ENCODE measurements at places on chromosomes 1 and 21.

- DNase-seq: no peak
Measured at GRCh38 chr1:77463216-77463615, 181.4 kb downstream of the AK5 start.

GRCh38 chr21:42248783-42249597, 30.1 kb downstream of the ABCG1 start:
- DNase-seq: no peak

DNA sequence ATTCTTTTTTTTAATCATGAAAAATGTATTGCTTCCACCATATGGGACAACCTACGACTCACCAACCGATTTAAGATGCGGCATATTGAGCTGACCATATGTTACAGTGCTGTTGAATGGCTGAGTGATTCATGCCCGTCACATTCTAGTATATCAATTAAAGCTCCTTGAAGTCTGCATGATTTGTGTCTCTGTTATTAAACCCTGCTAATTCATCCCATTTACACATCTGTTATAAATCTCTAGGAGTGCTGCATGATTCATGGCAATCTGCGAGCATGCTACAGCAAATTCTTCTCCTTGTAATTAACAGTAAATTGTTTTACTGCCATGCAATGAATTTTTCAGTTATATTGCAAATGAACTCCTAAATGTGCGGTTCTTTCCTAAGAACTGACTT, 239.8 kb downstream of the USH2A start:
- DNase-seq: peak; percentile 51

DNA sequence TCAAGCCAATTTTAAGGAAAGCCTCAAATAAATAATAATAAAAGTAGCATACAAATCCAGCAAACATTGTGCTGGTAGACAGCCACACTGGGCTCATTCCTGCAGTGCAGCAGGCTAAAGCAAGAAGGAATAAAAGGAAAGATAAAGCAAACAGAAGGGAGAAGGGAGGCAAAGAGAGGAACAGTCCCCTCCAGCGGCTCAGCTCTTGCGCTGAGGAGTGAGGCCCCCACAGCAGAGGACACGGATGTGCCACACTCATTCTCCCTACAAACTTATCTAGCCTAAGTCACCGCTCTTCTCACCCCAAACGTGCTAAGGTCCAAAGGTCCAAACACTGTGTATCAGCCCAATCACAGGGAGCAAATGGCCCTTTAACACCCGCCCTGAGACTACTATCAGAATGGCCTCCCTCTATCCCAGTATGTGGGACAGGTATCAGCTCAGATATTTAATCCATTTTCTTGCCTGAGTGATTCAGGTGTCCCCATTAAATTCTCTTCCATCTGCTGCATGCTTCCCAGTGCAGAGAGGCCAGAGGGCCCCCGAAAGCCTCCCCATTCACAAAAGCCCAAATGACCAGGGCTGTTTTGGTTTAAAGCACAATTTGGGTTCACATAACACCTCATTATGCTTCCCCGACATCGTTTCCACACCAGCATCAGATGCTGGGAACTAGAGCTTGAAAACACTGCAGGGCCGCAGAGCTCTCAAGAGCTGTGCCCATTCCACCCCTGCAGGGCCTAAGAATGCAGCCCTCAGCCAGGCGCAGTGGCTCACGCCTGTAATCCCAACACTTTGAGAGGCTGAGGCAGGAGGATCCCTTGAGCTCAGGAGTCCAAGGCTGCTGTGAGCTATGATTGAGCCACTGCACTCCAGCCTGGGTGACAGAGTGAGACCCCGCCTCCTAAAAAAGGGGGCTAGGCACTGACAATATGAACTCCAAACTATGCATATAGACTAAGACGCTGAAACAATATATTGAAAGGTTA, 17.8 kb downstream of the CAPZB start:
- DNase-seq: no peak

DNA sequence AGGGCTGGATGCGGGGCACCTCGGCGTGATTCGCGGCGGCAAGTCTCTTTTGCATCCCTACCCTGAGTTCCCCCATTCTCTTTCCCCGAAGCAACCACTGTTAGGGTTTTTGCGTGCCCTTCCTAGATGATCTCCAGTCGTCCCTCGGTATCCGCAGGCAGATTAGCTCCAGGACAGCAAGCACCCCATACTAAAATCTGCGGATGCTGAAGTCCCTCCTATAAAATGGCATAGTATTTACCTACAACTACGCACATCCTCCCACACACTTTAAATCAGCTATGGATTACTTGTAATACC, 22.8 kb upstream of the CFAP126 start:
- DNase-seq: no peak

GRCh38 chr21:27572696-27573095, 605.8 kb upstream of the ADAMTS5 start:
- peak; percentile 82 for DNase-seq

- no peak for DNase-seq
Measured at GRCh38 chr21:28877318-28877884, 115.3 kb downstream of the LTN1 start.

DNA sequence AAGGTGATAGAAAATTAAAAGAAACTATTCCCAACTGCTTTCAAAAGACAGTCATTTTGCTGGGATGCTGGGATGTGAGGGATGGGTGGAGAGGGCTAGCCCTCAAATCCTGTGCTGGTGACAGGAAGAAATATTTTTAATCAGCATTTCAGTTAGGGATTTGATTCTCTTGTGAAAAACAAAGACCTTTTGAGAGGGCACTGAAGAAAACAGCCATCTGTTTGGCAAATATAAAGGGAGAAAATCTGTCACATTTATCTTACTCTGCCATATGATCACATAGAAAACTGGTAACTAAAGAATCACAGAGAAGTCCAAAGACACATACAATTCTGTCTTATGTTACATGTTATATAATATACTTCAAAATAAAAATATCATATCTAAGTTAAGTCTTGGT, 12.3 kb downstream of the STXBP3 start:
- DNase-seq: no peak

DNA sequence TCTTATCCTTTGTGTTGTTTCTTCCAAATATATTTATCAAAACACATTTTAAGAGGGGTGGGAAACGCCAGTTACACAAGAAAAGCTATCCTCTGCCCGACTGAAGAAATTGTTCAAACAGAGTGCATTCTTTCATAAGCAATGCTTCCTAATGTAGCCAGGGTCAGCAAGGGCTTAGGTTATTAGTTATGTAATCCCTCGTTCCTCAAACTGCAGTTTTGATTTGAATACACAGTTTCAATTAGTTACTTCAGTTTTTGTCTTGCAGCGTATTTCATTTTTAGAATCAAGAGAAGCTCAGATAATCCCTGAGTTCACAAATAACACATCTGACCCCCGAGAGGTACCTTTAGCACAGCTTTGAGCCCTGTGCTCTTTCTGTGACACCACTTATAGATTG, 141.7 kb upstream of the NRIP1 start:
- no peak for DNase-seq

DNA sequence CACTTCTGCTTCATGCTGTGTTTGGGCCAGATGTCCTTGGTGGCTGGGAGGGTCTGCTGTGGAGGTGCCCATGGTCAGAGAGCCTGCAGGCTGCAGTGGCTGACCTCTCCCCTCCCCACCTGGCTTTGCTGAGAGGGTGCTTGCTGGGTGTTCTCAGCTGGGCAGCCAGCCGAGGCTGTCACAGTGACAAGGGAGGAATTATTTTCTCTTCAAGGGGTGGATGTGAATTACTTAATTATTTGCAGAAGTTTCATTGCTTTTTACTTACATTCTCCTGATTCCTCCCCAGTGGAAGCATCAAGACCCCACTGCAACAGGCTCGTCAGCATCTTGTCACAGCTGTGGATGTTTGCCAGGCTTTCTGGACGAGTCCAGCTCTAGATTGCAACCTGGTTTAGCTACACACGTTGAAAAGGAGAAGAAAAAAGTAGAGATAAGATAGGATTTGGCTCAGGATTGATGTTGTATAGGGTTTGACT, 70.3 kb downstream of the GALNT2 start:
- no peak for DNase-seq

DNA sequence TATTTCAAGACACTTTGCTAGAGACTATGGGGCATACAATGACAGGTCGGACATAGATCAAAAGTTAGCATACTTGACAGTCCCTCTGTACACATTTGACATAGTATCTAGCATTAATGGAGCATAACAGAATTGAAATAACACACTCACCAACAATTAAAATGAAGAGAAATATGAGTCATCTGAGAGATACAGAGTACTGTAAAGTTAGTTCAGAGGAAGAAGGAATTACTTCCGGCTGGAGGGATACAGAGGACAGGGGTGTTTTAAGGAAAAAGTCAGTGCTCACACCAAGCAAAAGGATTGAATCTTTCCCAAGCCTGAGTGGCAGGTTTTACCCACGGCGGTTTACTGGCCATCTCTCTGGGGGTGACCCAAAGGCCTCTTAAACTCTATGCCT, 2.4 kb downstream of the ZMYND12 start:
- DNase-seq: no peak

DNA sequence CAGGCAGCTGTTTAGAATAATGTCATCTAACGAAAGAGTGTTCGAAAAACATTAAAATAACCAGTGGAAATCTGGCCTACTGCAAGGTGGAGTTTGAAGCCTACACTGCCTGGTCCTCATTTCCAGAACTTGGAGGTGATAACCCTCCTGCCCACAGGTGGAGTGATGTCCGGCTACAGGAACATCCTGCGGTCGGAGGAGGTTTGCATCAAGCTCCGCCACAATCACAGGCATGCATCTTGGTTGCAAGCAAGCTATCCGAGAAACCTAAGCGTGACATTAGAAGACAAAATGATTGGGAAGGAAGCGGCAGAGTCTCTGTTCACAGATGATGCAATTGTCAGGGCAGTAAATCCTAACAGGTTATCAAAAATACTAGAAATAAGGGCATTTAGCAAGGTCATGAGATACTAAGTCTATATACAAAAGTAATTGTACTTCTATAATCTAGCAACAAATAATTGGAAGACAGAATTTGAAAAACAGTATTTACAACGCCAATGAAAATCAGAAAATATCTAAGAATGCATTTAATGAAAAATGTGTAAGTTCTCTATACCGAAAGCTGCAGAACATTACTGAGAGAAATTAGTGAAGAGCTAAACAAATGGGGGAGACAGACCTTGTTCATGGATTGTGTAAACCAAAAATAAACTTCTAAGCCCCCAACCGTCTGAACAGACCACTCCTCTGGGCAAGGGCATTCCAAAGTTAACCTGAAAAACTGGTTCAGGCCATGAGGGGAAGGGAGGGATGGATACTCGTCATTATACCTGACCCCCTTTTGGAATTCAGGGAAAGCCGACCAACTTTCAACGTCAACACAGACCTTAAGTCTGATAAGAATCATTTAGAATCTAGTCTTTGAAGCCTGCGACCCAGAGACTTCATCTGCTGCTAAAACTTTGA, 4.7 kb upstream of the SLC19A1 start:
- DNase-seq: no peak

DNA sequence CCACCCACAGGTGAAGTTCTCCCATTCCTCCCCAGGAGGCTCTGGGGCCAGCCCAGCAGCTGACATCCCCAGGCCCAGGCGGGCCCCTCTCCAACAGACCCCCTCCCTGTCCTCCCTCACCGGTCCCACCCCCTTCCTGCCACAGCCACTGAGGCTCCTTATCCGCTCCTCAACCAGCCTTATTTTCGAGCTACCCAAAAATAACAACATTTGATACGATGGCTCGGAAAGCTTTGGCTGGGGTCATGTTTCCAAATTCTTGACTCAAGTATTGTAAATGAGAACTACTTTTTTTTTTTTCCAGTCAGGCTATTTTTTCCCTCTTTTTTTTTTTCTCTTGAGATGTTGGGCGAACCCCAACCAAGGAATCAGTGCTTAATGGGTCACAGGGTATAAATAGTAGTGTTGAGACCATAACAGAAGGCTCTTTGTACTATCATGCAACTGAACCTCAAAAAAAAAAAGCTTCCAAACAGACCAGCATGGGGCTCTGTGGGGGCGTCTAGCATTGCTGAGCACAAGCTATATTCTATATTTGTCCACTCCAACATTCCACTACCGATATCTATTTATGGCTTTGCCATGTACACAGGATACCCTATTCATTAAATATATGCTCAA, 27.2 kb downstream of the IRF2BP2 start:
- DNase-seq: no peak

- DNase-seq: no peak
Measured at GRCh38 chr1:71417421-71417820, 336.6 kb upstream of the ZRANB2 start.

DNA sequence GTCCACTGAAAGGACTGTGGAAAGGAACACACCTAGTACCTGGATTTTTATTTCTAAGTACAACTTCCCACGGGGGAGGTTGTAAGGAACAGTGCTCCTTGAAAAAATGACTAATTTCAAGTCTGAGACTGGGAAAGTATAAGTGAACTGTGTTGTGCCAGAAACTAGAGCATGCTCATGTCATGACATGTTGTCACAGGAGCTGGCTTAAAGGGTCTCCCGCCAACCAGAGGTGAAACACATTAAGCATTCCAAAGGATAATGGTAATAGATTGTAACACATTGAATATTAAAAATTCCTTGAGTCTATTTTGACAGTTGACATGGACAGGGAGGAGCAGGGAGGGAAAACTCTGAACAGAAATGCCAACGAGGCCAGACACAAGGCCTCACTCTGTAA, 6.3 kb downstream of the ATP2B4 start:
- no peak for DNase-seq

DNA sequence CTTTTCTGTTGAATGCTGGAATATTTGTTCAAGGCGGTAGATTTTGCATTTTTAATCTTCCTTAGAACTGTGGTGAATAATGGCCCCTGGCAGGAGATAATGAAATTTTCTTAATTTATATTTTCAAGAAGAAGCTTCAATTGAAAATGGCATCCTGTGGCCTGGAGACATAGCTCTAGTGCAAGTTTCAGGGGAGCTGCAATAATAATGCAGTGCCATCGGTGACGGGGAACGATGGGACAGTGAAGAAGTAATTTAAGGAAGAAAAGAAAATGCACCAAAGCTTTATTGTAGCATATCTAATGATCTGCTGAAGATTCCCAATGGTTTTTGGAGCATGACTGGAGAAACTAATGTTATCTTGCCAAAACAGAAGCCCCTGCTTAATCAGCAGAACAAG, 128.4 kb downstream of the ADGRL2 start:
- DNase-seq: no peak

DNA sequence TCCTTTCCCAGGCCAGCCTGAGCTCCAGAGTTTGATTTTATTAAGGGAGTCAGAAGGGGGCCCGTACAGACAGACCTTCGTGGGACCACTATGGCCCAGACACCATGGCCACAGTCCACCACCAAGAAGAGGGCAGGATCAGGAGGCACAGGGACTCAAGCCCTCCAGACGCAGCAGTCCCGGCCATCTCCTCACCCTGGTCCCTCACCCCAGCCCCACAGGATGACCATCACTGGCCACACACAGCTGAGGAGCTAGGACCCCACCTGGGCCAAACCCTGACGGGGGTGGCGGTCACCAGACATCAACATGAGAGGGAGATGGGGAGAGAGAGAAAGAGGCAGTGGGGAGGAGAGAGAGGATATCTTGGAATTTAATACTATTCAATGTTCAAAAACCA, 29.2 kb upstream of the AGPAT3 start:
- no peak for DNase-seq

DNA sequence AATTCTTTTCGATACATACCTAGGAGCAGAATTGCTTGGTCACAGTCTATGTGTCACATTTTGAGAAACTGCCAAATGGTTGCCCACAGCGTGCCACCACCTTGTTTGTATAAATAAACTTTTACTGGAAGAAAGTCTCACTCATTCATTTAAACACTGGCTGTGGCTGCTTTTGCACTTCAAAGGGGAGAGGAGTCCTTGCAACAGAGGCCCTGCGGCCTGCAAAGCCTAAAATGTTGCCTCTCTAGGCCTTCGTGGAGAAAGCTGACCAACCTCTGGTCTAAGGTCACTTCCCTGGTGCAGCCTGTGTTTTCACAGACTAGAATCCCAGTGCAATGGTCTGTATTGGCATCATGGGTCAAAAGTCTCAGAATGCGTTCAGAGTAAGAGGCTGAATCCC, 8.3 kb downstream of the RIPK4 start:
- DNase-seq: no peak
